ENCODE measurements at places on chromosomes 5 and 9. TPM values are rescaled to one million over a fixed set of nuclear protein-coding genes. Genes with fewer than 3 reads are reported as not detected.

GRCh38 chr5:5929291-5930020, 448.9 kb downstream of the MED10 start:
- no peaks in the 10 kb centered on the region for H3K36me3 ChIP-seq
- no peaks in the 10 kb centered on the region for H3K27me3 ChIP-seq
- no peak overlapping the region for H3K4me3 ChIP-seq
- no peaks in the 10 kb centered on the region for H3K4me1 ChIP-seq

DNA sequence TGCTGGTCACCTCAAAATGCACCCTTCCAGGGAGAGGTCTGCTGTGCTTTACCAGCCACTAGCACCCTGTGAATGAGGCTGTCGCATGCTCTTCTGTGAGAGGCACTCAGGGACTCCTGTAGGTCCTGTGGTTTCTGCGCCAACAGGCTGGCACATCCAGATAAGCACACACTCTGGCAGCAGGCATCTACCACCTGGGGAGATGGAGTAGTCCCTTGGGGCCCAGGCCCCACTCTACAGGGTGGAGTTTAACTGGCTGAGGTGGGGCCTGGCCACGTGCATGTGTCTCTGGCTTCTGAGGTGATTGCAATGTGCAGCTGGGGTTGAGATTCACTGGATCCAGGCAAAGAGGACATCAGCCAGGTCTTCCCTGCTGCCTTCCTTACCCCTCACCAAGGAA, 32.3 kb downstream of the TMEM174 start:
- H3K4me1 ChIP-seq = no peaks in the 10 kb centered on the region
- H3K27me3 ChIP-seq = no peaks in the 10 kb centered on the region
- H3K4me3 ChIP-seq = no peak overlapping the region
- no peak for DNase-seq
- no peaks in the 10 kb centered on the region for H3K36me3 ChIP-seq

DNA sequence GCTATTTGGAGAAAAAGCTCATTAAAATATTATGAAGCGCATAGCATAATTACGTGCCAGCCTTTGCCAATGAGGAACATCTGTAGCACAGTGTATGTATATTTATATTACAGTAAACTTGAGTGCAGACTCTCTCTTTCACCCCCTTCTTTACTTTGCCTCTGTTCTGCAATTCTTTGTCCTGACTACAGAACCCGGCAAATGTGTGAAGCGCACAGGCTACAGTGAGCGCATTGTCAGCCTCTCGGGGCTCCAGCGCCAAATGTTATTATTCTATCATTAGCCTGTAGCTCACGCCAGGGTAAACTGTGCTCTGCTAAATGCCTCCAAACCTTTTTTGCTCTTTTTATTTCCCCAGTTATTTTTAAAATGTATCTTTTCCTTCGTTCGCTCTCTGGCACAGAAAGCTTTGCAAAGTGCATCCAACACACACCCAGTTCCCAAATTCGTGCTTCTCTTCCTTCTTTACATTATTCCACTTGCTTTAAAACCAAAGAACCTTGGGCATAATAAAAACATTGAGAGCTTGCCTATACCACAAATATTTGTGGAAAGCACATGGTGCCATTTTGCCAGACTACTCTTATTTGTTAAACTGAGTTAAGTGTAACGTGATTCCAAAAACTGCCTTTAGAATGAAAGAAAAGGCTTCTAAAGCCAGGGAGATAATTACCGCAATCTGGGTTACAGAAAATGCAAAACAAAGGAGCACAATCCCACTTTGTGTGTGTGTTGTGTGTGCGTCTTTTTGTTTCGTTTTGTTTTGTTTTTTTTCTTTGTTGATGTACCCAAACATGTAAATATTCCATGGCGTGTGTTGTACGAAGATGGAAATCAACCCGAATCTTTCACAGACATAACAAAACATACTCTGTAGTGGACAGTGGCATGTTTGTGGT, 164.1 kb upstream of the MPDZ start:
- no peaks in the 10 kb centered on the region for H3K36me3 ChIP-seq
- H3K4me3 ChIP-seq = no peak overlapping the region

Gene ZCCHC7
- 14.2 TPM for polyA plus RNA-seq

Gene SLC6A3
- not detected for polyA plus RNA-seq

Gene FBXW5
- 85.5 TPM for polyA plus RNA-seq

Gene ACER2
- 1.3 TPM for polyA plus RNA-seq

Gene FGF1
- 5.3 TPM for polyA plus RNA-seq

All from SK-N-SH (cell line).